Right ventricle myocardium inferior (tissue), 1 donor: ENCODE measurements at places on chromosomes 4 and X. TPM values are rescaled to one million over a fixed set of nuclear protein-coding genes. Genes with fewer than 3 reads are reported as not detected.
A peak's percentile ranks its signal among the peaks of the same experiment; 100 is the strongest.

- no peak for DNase-seq
Measured at GRCh38 chr4:30117433-30117832, 602.7 kb upstream of the PCDH7 start.

The MCF2 gene
- total RNA-seq, result 0.30 TPM

The PRSS12 gene
- not detected for total RNA-seq

The FAM9C gene
- 0.38 TPM for total RNA-seq

The CYLC1 gene
- not detected for total RNA-seq

The CYSLTR1 gene
- total RNA-seq, result 0.92 TPM

- no peak for DNase-seq
Measured at GRCh38 chrX:151977923-151978322, 3.4 kb upstream of the GABRE start.

DNA sequence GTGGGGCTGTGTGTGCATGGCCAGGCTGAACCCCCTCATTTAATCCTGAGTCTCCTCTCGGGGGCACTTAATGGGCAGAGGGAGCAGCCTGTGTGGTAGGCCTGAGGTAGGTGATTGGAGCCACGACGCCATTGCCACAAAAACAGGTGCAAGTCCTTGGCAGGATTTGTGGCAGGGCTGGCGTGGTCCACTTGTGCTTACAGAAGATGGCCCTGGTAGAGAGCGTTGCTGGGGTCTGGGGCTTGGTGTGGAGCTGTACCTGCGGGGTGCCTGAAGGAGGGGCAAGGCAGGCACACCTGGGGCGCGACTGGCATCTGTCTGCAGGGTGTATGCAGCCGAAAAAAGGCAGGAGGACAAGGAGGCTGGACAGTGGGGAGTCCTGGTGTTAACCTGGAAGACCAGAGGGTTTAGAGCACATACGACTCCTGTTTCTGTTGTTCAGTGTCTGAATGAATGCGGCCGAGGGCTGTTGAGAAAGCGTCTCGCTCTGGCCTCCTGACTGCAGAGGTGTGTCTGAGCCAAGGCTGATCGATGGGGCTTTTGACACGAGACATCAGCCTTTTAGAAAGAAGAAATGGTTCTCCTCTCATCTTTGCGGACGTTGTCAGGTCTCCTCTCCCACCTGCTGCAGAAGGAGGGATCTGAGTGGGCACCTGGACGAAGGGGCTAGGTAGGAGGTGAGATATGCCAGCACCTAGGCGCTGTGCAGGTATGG, 52.0 kb downstream of the TBC1D14 start:
- no peak for DNase-seq

GRCh38 chr4:56550642-56551041, 45.1 kb downstream of the ARL9 start:
- DNase-seq, result no peak

- DNase-seq, result no peak
Measured at GRCh38 chrX:22125481-22125880, 93.4 kb downstream of the PHEX start.

DNA sequence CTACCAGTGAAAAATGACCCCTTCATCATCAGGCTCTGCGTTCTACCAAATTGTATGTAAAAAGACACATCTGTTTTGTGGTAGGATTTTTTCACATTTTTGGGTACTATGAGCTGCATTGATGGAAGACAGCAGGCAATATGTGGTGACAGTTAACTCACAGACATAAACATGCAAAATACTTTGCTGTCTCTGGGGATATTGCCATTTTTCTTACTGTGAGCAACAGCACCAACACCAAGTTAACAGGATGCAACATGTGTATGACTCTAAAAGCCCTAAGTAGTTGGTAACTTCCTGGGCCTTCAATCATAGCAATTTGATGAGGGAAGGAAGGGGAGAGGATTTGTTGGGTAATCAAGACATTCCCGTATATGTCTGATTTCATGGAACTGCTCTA, 56.4 kb upstream of the DRP2 start:
- no peak for DNase-seq

- DNase-seq, result peak; percentile 15
Measured at GRCh38 chr4:8765084-8765483, 106.6 kb downstream of the HMX1 start.

DNA sequence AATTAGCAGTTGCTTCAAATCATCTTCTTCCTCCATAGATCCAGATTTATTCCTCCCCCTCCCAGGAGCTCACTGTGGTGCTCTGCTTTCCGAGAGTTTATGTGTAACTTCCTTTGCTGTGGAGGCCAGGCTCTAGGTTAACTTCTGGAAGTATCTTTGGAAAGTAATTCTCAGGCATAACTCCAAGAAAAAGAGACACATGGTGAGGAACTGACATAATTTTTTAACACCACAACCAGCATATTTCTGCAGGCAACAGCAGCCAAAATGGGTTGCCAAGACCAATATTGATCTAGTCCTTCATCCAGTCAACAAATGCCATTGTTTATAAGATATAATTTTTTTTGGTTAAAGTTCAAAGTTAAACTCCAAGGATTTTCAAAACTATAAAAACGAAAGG, 114.5 kb upstream of the RBPJ start:
- no peak for DNase-seq

DNA sequence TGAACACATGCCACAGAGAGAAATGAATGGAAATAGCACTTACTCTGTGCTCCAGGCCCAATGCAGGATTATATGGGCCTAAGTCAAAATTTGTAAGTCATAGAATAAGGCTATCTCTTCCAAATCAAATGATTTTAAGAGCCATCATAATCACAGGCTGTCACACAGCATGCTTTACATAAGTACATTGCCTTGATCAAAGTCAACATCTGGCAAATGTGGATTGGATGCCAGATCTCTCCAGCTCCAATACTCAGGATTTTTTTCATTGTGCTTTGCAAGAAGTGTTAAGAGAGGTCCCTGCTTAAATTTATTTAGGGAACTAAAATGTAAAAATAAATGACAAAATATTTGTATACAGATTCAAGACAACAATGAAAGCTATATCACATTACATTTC, 299.9 kb downstream of the PRDM5 start:
- DNase-seq, result no peak

DNA sequence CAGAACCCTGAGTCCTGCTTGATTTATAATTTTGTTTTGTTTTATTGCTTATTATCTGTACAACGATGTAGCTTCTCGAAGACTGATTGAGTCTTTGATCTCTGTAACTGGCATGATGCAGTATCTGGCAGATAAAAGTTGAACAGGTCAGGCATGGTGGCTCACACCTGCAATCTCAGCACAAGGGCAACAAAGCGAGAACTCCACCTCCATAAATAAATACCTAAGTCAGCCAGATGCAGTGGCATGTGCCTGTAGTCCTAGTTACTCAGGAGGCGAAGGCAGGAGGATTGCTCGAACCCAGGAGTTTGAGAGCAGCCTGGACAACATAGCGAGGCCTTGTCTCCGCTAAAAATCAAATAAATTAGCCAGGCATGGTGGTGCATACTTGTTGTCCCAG, 15.7 kb upstream of the WDR19 start:
- no peak for DNase-seq

The NRK gene
- 2.1 TPM for total RNA-seq

GRCh38 chrX:24513416-24513815, 48.3 kb downstream of the PDK3 start:
- no peak for DNase-seq

GRCh38 chr4:183674153-183674552, 15.1 kb downstream of the TRAPPC11 start:
- no peak for DNase-seq

GRCh38 chrX:154359362-154360154, 14.9 kb downstream of the FLNA start:
- no peak for DNase-seq

DNA sequence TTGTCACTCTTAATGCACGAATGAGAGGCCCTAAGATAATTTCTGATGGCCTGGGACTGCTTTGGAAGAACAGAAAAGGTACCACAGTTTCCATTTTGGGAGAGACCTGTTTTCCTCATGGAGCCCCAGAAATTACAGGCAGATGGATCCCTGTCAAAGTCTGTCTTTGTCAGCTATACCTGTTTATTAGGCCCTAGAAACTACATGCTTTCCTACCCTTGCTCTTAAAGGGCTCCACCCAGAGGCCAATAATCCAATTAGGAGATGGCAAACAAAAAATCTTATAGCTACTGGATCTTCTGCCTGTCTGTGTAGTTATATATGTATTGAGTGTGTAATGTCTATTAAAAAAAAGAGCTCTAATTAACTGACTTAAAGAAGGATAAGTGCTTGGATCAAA, 141.3 kb downstream of the NR3C2 start:
- DNase-seq, result no peak

The SERTM2 gene
- total RNA-seq, result not detected

The GPR143 gene
- total RNA-seq, result not detected

The TEX13D gene
- not detected for total RNA-seq

DNA sequence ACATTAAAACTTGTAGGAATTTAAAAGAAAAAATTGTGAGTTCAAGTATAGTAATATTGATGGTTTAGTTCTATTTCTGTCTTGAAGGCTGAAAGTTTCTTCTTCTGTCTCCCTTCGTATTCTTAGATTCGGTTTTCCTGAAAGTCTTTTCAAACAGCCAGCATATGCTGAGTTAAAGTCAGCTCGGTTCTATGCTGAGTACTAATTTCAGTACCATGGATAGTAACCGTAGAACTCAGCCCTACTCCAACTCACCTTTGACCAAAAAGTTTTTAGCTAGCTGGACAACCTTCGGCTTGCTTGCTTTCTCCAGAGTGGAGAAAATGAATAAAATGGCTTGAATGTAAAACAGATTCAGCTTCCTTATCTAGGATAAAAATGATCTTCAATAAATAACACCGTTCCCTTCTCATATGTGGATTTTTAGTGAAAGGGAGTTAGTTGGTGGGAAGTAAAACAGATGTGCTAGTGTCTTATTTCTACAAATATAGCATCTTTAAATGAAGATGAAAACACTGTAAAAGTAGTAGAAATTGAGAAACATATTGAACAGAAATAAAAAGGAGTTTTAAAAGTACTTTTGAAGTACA, 5.2 kb downstream of the POU4F2 start:
- no peak for DNase-seq

DNA sequence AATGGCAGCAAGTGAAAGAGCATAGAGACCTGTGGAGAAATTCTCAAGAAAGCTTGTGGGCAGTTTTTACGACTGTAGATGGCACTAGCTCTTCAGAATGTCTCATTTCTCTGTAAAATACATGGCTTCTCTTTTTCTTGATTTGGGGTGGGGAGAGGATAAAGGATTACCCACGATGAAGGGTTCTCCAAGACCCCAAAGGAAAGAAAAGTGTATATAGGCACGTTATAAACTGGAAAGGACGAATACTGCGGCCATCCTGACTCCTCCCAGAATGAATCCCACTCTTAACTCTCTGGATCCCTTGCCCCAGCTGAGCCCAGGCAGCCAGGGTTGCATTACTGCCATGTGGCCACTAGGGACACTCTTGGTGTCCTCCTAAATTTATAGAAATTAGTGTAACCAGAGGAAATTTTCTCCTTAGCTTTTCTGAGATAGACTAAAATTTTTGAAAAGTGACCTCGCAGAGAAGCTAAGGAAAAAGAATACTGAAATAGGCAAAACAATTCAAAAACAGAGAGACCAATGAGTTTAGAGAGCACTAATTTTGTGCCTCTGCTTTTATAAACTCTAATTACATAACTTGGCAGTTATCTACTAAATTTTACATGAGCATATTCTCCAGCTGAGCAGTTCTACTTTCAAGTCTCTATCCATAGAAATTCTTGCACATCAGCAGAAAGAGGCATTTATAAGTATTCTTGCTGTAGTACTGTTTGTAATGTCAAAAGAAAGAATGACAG, 37.8 kb upstream of the PCDH19 start:
- no peak for DNase-seq

DNA sequence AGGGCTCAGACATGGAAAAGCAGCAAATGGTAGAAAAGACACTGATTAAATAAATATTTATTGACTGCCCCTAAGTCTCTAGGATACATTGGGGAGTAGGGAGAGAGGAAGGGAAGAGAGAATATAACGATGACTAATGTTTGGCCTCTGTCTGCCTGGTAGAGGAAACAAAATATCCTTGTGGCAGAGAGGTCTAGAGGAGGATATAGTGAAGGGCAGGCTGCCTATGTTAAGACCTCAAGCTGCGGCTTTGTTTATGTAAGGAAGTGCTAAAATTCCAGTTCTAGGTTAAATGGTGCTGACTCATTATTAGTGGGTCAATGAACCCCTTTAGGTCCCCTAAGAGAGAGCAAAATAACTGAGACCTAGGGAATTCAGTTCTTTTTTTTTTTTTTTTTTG, 427.3 kb upstream of the FTHL17 start:
- no peak for DNase-seq

The CTAG1A gene
- total RNA-seq, result not detected

- no peak for DNase-seq
Measured at GRCh38 chrX:92260102-92260501, 480.9 kb downstream of the PCDH11X start.

- no peak for DNase-seq
Measured at GRCh38 chr4:89113415-89113814, 2.1 kb downstream of the TIGD2 start.

The PABPC1L2B gene
- total RNA-seq, result not detected

DNA sequence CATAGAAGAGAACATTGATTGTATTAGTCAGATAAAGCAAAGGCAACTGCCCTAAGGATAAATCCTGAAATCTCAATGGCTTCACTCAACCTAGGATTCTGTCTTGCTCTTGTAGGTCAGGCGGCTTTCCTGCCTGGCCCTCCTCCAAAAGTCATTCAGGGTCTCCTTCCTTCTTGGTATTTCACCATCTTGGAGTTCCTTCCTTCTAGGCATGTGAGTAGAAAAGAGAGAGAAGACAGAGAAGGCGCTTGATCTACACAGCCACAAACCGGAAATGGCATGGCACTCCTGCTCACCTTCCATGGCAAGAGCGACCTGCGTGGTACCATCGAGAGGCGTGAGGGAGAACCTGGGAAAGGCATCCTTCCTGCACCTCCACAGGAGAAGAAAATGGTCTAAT, 45.3 kb upstream of the HELT start:
- DNase-seq, result no peak

DNA sequence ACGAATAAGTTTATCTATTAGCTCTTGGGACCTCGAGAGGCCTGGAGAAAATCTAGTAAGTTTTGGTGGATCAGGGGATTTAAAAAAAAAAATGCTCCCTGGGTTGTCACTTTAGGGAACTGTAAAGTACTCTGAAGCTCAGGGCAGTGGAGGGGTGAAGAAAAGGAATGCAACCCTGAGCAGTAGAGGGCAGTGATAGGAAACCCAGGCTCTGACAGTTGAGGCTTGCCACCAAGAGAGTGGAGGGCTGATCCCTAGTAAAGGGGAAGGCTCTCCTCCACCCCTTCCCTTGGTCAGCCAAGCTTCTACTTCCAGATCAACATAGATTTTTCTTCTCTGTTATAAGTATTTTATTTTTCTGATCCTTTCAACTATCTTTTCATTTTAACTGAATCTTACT, 73.1 kb downstream of the FBXO8 start:
- no peak for DNase-seq

- no peak for DNase-seq
Measured at GRCh38 chr4:109811707-109812106, 3.9 kb upstream of the GAR1 start.

- no peak for DNase-seq
Measured at GRCh38 chr4:12902735-12903134, 581.4 kb downstream of the RAB28 start.

The PRMT9 gene
- 4.2 TPM for total RNA-seq
